ENCODE measurements at places on chromosomes 6 and 20. TPM values are rescaled to one million over a fixed set of nuclear protein-coding genes. Genes with fewer than 3 reads are reported as not detected.

SIRT5 gene
- 10.5 TPM for total RNA-seq

SLC26A8 gene
- total RNA-seq = not detected

UST gene
- total RNA-seq = 0.80 TPM

ZNF334 gene
- 1.4 TPM for total RNA-seq

TNXB gene
- 5.7 TPM for total RNA-seq

NHSL1 gene
- 1.4 TPM for total RNA-seq

CDK19 gene
- total RNA-seq = 30.8 TPM

KCNQ2 gene
- not detected for total RNA-seq

ZNF341 gene
- 5.8 TPM for total RNA-seq

PRL gene
- not detected for total RNA-seq

GGTLC1 gene
- total RNA-seq = not detected

HLA-F gene
- total RNA-seq = 318 TPM

ROS1 gene
- not detected for total RNA-seq

ANKEF1 gene
- total RNA-seq = 5.5 TPM

PIM1 gene
- 497 TPM for total RNA-seq

ZNF831 gene
- total RNA-seq = 12.7 TPM

SLC12A5 gene
- not detected for total RNA-seq

HLA-DOA gene
- total RNA-seq = 3.4 TPM

SDCBP2 gene
- total RNA-seq = 3.2 TPM

ZNF335 gene
- total RNA-seq = 36.7 TPM

KCNG1 gene
- total RNA-seq = 0.30 TPM
